Fibroblast of the aortic adventitia (primary cell): ENCODE measurements at places on chromosomes 4 and X. TPM values are rescaled to one million over a fixed set of nuclear protein-coding genes. Genes with fewer than 3 reads are reported as not detected.

GRCh38 chr4:88497859-88498409 lies 25.6 kb downstream of the PYURF start:
- DNase-seq: no peak

STAG2 gene
- 85.5 and 88.7 TPM in 2 replicates for total RNA-seq

DNA sequence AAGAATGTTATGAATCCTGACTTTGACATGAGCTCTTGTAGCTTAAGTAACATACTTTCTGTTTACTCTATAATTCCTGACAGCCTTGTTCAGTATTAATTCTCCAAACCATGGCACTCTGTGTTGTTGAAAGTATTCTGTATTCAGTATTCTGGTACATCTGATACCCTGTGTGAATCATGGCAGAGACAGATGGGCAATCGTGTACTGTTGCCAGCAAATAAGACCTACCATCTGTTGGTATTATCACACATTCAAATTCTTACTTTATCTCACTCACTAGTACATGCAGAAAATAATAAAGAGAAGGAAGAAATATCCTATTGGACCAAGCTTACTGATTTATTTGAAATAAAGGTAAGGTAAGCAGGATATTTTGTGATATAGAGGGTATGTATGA lies 7.9 kb downstream of the MBTPS2 start:
- DNase-seq: no peak

DNA sequence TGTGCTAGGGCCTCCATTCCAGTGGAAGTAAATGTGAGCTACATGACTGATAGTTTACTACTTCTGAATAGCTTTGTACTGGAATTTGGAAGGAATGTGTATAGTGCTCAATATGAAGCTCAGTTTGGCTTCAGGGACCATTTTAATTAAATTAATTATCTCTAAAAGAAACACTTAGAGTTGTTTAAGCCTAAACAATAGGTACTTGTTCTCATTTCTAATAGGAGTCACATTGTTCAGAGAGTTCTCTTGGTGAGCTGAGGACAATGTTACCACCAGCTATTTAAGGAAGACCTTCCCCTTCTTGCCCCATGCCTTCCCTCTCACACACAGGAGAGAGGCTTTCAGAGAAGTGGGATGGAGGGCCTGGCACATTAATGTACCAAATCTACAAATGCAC lies 78.3 kb downstream of the CHIC2 start:
- DNase-seq: no peak
